Right ventricle myocardium inferior (tissue), 1 donor: ENCODE measurements at places on chromosomes 16 and 17.

DNA sequence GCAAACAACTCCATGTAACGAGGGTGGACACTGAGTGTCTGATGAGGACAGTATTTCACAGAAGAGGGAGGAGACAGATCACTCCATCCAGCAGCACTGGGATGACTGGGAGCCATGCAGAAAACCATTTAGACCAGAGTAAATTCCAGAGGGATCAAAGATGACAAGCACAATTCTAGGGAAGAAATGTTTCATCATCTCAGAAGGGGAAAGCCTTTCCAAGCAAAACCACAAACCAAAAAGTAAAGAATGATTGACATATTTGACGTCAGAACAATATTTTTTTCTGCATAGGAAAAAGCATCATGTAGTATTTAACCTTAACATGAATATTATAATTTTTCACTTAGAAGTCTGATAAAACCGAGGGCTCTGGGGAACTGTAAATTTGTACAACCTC is 4.8 kb downstream of the DNASE1 start:
- DNase-seq = no peak

DNA sequence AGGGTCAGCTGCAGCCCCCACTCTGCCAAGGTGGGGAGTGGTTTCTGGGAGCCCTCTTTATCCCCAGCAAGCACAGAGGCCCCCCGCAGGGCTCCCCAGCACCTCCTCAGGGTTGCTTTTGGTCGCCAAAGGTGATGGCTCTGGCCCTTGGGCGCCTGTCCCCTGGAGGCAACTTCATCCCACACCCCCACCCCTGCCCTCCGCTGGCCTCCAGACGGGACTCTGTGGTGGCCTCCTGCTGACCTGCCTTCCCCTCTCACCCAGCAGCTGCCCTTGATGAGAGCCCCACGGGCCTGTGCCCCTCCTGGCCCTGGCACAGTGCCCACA is 7.8 kb upstream of the RHOT2 start:
- no peak for DNase-seq

GRCh38 chr16:51109173-51109572 is 41.9 kb downstream of the SALL1 start:
- DNase-seq = no peak

- no peak for DNase-seq
These were observed 35.7 kb downstream of the ABCC1 start for GRCh38 chr16:15985144-15985543.

DNA sequence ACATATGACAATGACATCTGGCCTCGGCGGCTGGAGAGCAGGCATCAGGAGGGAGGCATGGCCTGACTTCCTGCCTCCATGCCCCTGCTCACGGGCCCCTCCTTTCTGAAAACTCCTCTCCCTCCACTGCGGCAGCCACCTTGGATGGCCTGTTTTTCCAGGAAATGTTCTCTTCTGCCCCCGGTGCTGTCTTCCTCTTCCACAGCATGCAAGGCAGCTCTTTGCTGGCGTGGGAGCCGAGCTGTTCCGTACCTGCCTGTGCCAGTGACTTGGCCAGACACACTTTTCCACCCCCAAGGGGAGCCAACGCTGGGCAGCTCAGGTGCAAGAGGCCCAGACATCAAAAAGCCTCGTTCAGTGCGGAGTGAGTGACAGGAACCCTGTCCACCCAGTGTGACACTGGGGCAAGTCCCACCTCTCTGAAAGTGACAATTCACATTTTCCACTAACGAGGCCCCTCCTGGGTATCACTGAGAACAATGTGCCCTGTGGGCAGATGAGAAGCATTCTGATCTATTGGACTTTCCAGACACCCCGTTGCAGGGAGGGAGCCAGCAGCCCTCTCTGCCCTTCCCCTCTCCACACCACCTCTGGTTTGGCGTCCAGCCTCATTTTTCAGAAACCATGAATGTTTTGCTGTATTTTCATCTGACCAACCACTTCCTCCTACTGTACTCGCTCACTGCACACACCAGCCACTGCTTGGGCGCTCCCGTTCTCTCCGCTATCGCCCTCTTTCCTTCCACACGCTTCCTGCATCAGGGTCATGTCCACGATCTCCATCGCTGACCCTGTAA is 31.2 kb downstream of the NSMCE1 start:
- DNase-seq = no peak
